ENCODE measurements at places on chromosomes 13 and 19.

DNA sequence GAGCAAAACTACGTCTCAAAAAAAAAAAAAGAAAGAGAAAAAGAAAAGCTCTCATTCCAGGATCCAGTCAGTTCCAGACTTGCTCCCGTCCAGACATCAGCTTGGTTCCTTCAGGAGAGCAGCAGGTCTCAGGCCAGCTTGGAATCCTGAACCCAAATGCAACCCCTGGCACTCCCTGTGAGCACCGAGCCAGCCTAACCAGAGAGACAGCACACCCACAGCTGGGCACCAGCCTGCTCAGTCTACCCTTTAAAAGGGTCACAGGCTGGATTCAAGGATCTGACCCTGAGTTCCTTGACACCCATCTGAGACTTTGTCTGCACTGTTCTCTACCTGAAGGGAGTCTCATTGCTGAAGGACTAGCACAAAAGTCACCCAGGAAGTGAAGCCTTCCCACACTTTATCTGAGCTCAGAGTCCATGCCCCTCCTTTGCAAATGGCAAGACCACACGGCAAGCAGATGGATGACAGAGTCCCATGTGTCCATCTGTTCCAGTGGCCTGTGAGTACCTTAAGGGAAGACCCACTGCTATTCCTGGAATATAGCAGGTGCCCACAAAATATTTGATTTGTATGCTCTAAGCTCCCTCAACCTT lies 1.4 kb downstream of the PEPD start:
- no peak for DNase-seq

GRCh38 chr13:42880056-42880605 lies 98.7 kb downstream of the FAM216B start:
- DNase-seq, result no peak

GRCh38 chr13:75417012-75417384 lies 65.0 kb downstream of the TBC1D4 start:
- DNase-seq, result no peak

DNA sequence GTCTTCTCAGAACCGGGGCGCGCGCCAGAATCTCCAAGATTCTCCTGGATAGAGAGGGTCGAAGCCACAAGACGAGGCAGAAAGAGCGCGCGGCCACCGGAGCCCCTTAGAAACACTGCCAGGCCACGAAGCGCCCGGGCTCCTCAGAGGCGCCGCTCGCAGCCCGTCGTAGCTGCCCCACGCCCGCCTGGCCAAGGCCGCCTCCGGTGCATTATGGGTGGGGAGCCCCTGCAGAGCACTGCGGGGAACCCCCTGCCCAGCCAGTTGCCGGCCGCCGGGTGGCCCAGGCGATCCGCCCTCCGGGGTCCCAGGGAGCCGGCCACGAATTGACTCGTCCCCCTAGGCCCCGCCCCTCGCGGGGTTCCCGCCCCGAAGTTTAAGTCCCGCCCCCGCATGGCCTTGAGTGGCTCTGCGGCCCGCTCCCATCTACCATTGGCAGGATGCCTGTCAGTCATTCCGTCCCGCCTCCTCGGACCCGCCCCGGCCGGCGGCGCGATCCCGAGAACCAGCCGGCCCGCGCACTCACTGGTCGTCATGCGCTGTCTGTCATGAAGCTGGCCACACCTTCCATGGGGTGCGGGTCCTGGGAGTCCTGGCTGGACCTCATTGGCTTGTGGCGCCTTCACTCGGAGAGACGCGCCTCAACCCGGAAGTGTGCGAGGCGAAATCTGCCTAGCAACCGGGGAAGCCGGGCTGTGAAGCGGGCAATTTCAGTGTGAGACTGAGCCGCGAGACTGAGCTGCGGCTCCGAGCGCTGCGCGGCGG lies 20.2 kb upstream of the GATAD2A start:
- peak; percentile 100 for DNase-seq

GRCh38 chr13:95503662-95504061 lies 48.9 kb upstream of the CLDN10 start:
- no peak for DNase-seq

DNA sequence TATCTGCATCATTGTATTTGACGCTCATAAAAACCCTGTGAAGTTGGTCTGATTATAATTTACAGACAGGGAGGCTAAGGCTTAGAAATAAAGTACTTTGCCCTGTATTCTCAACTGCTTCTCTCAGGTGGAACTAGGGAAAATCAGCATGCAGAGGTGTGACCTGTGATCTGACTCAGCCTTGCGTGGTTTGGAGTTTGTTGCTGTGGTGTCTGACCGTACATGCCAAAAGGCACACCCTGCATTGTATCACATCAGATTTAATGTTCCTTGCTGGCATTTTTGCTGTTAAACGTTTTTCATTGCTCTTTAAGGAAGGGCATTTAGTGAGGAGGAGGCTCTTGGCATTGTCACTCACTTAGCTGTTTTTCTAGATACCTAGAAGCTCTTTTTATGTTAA lies 58.8 kb upstream of the C1QTNF9B start:
- DNase-seq, result peak; percentile 39

- no peak for DNase-seq
Measured at GRCh38 chr19:31938675-31939074, 406.7 kb upstream of the ZNF507 start.

- no peak for DNase-seq
Measured at GRCh38 chr13:49058761-49059160, 83.0 kb downstream of the FNDC3A start.

GRCh38 chr13:45178349-45179162 lies 22.3 kb downstream of the KCTD4 start:
- DNase-seq, result peak; percentile 26

DNA sequence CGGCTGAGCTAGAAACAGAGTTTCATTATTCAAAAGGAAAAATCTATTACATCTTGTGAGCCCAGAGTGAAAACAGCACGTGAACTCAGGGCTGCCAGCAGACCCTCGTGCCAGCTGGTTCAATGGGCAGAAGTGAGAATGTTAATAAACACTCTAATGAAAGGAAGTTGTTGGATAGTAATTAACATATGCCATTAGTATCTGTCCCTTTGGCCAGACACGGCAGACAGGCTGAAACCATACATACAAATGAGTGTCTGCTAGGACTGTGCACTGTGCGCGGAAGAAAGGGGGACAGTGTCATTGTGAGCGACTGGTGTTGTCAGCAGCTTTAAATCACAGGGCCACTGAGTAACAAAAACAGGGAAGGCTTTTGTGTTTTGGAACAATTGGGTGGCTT lies 121.9 kb upstream of the TSC22D1 start:
- DNase-seq, result no peak

DNA sequence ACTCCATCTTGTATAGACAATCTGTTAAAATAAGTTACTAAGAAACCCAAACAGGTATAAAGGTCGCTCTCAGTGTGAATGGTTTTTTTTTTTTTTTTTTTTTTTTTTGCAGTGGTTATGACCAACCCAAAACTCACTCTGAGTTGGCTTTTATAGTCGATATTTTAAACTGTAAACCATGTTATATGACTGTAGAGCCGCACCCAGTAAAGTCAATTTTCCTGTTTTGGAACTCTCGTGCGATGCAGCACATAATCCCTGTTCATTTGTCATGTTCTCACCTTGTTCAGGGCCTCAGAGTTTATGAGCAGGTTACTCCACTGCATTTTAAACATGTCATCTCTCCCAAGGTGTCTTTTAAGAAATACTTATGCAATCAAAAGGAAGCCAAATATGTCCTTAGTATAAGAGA lies 112.5 kb downstream of the KLF5 start:
- DNase-seq, result no peak

GRCh38 chr13:43905435-43906031 lies 25.8 kb downstream of the LACC1 start:
- peak; percentile 59 for DNase-seq

DNA sequence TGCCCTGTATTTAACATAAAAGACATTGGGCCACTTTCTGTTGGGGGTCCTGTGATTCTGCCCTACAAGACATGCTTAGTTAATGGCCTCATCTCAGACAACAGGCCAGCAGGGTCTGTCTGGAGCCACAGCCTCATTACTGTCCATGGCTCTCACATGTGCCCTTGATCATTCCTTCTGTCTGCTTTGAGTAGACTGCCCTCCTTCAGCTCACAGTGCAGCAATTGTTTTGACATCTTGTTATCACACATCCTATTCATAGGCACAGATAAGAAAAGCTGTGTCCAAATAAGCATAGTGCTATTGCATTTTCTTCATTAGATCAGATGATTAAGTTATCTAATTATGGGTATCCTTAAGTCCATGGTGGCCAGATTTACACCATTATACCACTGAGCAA lies 127.9 kb downstream of the KCTD12 start:
- no peak for DNase-seq

DNA sequence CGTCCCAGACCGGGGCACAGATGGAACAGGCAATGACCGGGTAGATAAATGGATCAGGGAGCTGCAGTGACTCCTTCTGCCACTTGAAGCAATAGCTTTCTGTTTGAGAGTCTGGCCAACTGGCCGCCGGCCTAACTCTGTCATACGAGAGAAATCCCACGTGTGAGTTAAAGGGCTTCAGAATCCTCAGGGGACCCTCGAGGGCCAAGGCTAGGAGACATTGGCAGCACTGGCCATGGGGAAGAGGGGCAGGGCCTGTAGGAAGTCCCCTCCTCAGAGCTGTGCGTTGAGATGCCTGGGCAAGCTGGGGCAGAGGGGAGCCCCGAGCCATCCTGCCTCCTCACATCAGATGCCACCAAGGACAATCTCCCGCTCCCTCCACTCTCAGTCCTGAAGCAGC lies 51.6 kb downstream of the KLF2 start:
- no peak for DNase-seq

DNA sequence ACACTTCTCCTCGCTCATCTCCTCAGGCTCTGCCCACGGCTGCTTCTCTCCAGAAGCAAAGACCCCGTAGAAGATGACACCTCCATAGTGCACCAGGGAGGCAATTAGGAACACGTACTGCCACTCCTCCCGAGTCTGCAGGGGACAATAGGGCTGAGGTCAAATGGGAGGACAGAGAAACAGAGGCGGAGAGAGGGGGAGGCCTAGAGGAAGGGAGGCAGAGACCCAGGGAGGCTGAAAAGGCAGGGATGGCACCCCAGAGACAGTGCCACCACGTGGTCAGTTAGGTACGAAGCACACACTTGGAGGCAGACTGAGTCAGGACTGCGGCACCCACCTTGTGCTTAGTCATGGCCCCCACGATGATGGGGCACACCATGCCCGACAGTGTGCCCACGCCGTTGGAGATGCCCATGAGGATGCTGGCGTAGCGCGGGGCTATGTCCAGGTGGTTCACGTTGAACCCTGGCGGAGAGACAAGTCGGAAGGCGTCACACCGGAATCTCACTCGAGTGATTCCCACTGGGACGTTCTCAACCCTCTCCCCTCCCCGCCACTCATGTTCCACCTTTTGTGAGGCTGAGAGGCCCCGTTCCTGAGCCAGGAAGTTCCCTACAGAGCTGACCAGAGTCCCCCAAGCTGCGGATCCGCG lies 5.6 kb downstream of the GFY start:
- no peak for DNase-seq

DNA sequence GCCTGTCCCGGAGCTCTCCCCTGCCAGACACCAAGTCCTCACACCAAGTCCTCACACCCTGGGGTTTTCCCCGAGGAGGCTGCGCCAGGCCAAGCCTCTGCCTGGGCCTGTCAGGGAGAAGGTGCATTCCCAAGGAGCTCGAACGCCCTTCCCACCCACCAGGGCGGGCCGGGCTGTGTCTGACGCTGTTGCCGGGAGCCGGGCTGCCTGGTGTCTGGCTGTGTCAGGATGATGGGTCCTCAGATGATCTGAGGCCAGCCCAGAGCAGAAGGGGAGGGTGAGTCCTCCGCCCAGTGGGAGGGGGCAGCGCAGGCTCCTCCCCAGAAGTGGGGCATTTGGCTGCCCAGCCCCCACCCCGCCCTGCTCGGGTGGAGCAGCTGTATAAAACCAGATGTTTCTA lies 2.3 kb upstream of the HAS1 start:
- DNase-seq, result no peak

DNA sequence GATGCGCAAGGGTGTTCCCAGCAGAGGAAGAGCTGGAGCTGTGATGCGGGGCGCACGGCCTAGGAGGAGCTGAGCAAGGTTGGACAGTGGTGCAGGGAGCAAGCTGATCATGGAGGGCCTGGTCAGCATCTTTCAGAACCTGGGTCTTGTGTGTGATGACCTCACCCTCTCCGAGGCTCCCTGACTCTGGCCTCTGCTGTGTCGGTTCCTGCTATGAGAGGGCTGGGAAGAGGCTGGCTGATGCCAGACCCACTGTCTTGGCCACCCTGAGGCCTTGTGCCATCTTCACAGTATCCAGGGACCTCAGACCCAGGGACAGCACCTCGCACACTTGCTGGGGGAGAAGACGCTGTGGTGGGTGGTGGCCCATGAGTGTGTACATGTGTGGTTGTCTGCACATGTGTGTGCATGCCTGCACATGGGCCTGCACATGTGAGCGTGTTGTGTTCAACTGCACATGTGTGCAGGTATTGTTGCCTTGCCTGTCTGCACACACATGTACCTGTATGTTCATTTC lies 16.5 kb upstream of the C13orf46 start:
- no peak for DNase-seq

- DNase-seq, result no peak
Measured at GRCh38 chr13:109919715-109920375, 133.5 kb upstream of the IRS2 start.

GRCh38 chr13:86846501-86846900 lies 824.7 kb upstream of the SLITRK5 start:
- DNase-seq, result no peak
